Fibroblast of lung (primary cell): ENCODE measurements at places on chromosomes 5 and 9. TPM values are rescaled to one million over a fixed set of nuclear protein-coding genes. Genes with fewer than 3 reads are reported as not detected.

The DBH gene
- total RNA-seq = not detected in 2 replicates

The BAAT gene
- not detected in 2 replicates for total RNA-seq

The PITX1 gene
- 1.8 and 3.1 TPM in 2 replicates for total RNA-seq

- DNase-seq = no peak
Measured at GRCh38 chr5:5666369-5666768, 243.9 kb downstream of the ICE1 start.

- DNase-seq = no peak
Measured at GRCh38 chr5:161921781-161922180, 73.9 kb downstream of the GABRA1 start.

DNA sequence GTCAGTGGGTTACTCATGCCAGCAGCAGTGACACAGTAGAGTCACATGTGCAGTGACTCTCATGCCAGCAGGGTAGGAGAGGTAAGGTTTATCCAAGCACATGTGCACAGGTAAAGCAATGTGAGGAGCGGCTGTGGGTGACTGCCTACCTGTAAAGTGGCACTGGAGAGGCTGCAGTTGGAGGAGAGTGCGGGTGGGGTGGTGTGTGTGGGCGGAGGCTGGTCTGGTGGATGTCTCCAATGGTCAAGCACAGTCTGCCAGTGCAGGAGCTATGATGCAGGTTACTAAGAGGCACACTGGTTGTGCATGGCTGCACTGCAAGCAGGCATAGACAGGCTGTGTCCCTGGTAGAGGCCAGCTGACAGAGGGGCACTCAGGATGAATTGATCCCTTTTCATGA lies 588.2 kb upstream of the FTMT start:
- no peak for DNase-seq

DNA sequence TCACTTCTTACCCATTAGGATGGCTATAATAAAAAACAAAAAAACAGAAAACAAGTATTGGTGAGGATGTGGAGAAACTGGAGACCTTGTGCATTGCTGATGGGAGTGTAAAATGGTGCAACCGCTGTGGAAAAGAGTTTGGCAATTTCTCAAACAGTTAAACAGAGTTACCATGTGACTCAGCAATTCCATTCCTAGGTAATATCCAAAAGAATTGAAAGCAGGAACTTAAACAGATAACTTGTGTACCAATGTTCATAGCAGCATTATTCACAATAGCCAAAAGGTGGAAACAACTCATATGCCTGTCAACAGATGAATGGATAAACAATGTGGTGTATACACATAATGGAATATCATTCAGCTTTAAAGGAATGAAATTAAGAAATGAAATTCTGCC lies 28.9 kb downstream of the DCP2 start:
- peak; percentile 29 for DNase-seq

DNA sequence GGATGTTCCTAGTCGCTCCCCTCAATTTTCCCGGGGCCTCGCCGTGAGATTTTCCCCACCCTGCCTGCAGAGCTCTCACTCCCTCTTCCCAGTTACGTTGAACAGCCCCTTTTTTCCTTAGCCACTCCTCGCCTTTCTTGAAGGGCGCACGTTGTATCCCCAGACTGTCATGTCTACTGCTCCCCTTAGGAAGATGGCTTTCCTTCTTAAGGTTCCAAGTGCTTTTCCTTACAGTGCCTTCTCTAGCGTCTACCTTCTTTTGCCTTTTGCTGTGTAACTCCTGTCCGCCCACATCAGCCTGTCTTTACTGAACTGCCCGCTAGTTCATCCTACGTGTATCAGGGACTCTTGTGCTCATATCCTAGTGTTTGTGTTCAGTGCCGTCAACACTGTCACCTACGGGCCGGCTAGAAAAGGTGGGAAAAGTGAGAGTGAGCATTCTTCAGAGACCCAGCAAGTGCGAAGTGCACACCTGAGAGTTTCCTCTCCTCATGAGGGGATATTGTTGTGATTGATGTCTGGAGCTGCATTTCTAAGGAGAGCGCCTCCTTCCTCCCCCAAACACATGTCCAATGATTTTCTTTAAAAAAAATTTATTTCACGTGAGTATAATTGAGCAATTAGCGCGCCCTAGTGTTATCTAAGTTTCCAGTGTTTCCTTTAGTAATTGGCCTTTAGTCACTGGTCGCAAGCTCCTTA lies 764 bp downstream of the CAMLG start:
- DNase-seq = peak; percentile 37

- DNase-seq = no peak
Measured at GRCh38 chr5:16502866-16503265, 37.3 kb upstream of the ZNF622 start.

DNA sequence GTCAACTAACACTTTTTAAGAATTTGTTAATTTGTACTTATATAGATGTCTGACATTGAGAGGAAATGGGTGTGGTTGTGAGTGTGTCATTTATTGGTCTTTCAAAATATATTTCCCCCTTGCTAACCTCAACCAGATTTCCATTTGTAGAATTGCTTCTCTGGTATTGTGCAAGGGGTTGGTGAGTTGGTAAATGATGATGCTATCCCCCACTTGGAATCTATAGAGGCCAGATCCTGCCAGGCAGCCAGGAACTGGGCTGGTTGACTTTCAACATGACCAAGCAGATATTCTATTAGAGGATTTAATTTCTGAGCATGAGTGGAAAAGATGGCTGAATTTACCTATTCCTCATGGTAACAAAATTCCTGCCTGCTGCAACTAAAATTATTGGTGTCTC lies 306.6 kb upstream of the KIF2A start:
- DNase-seq = no peak

- no peak for DNase-seq
Measured at GRCh38 chr9:121069396-121069795, 5.4 kb upstream of the CNTRL start.

DNA sequence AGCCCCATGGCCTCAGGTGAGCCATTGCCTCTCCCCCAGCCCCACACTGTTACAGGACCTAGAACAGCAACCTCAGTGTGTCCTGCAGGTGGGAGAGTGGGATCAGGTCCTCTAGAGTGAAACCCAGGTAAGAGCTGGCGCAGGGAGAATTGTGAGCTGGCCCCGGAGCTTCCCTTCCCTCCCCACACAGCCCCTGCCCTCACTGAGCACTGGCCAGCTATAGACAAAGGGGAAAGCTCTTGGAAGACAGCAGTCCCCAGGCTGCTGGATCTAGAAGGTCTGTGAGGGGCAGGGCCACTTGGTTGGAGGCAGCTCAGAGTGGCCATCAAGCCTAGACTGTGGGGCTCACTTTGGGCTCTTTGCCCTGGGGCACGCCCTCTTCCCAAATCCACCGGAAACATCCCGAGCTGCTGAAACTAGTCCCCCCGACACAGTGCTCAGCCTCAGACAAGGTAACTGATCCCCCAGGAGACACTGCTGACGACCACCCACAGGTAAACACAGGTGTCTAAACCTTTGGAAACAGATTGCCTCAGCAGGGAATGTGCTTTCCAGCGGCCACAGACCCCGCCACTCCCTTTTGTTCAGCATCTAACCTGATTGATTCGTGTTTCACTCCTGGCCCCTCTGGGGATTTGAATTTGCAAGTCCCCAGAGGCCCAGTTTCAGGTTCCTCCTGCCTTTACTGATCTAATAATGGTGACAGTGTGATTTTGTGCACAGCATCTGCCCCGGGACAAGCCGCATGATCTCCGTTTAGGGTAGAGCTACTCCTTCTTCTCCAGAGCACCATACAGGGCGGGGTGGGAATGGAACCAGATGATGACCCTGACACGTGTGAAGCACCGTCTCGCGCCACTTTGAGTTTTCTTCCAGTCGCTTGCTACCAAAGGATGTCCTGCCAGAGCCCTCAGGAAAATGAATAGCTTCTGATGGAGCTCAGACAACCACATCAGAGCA lies 42.2 kb upstream of the ADAMTS2 start:
- no peak for DNase-seq

GRCh38 chr5:60891667-60892066 lies 47.6 kb upstream of the ELOVL7 start:
- no peak for DNase-seq

DNA sequence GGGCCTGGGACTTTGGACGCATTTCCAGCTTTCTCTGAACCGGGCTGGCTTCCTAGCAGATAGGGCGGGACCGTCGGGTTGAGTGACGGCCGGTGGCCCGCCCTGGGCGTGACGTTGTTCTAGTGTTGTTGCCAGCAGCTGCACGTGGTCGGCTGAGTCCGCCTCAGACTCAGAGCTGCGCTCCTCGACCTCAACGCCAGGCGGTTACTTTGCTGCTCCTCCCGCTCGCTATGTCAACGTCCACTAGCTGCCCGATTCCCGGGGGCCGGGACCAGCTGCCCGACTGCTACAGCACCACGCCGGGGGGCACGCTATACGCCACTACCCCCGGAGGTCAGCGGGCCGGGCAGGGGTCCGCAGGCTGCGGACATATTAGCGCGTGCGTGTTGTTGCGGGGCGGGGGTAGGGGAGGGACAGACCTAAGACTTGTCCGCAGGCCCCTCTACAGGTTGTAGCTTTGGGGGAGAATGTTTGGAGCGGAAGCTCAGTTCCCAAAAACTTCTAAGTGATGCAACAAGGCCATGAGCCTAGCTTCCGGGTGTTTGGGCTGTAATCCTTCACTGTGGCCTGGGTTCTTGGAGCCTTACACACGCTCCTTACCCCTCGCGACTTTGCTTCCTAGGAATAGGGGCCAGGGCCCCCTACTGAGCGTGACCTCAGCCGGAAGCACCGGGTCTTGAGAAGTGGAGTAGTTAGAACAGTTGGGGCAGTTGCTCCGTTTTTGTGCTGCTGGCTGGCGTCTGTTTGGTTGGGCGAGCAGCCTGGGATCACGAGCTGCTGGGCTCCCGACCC lies at the start of gene EIF4EBP3:
Gene EIF4EBP3, plus strand, starts transcription at position 155 of the 792 bp plus-strand sequence. Its CDS starts 76 bp downstream, at position 231.
- DNase-seq = peak; percentile 97

DNA sequence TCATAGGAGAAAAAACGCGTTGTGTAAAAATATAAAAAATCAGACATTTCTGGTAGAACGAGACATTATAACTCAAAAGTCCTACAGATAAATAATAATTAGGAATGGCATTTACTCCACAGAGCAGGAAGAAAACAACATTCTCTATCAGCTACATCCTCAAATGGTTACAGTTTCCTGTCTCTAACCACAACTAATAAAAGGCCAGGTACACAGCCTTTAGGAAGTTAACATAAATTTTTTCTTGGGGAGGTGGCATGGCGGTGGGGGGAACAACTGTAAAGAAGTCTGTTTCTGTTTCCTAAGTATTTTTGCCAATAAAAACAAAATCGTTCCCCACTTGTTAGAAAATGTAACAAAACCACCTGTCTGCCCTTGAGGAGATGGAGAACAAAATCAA lies 44.5 kb downstream of the INSYN2B start:
- no peak for DNase-seq

DNA sequence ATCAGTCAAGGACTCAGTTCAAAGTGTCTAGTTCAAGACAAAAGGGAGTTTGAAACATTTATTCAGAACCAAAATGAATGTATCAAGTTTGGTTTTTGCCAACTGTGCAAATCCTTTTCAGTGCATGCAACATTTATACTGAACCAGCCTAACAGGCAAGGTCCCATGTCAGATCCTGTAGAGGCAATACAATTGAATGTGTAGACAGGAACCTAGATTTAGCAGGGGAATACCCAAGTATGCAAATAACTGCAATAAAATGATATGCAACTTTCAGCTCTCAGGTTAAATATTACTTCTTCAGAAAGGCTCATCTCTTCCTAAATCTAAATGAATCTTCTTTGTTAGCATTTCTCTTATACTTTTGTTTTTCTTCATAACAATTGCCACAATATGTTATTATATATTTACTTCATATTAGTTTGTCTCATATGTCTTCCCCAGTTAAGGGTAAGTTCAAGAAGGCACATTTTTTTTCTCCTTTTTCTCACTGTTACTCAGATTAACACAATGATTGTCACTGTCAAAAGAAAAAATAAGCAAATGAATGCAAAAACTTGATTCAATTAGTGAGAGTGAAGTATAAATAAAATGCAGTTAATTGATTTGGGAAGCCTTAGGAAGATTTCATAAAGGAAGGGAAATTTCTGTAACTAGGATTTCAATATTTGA lies 163.9 kb upstream of the RASA1 start:
- DNase-seq = no peak
